ENCODE measurements at places on chromosomes 1 and 21.

DNA sequence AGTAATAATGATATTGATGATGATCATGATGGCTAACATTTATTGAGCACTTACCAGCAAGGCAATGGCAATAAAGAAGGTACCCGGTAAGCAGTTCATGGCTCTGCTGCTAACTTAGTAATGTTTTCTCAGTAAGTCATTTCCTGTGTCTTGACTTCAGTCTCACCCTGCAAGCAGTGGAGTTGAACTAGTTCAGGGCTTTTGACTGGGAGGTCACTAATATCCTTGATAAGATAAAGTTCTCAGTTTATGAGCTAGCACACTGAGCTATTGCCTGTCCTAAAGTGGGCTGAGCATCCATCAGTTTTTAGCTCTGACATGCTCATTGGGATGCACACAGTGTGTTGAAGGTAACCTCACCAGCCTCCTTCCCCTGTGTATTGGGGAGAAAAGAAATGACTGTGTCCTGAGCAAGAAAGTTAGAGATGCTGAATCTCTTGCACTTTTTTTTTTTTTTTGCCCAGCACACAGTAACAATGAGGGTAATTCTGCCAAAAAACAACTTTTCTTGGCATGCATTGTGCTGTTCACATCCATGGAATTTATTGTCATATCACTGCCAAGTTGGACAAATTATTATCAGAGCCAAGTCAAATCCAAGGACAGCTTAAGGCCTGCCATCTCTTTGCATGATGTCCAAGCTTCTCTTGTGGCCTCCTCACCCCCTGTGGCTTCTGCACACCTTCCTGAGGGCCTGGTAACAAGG, 55.5 kb upstream of the GADD45A start:
- peak; percentile 62 for DNase-seq

DNA sequence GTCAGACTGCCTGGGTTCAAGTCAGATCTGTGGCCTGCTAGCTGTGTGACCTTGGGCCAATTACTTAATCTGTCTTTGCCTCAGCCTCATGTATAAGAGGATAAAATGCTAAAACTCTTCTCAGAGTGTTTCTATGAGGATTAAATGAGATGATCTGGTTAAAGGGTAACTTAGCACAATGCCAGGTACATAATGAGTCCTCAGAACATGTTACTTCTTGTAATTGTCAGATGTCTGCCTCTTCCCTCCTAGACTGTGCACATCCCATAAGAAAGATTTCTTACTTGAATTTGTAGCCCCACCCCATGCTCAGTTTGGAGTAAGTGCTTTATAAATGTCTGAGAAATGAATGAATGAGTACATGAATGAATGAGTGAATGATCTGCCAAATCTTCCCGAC, 34.6 kb upstream of the HIVEP3 start:
- DNase-seq = peak; percentile 56

DNA sequence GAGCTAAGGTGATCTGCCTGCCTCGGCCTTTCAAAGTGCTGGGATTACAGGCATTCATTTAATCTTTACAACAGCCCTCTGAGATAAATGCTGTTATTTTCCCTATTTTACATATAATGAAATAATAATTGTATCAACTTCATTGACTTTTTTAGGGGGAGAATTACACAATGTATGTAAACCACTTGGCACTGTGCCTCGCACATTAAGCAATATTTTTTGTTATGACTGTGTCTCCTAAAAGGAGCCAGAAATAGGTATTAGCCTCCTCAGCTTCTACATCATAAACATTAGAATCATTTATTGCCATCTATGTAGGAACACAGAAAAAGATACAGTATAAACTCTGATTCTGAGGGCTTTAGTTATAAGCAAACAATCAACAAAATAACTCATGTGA, 1.1 kb upstream of the DNAJC28 start:
- DNase-seq = peak; percentile 29

DNA sequence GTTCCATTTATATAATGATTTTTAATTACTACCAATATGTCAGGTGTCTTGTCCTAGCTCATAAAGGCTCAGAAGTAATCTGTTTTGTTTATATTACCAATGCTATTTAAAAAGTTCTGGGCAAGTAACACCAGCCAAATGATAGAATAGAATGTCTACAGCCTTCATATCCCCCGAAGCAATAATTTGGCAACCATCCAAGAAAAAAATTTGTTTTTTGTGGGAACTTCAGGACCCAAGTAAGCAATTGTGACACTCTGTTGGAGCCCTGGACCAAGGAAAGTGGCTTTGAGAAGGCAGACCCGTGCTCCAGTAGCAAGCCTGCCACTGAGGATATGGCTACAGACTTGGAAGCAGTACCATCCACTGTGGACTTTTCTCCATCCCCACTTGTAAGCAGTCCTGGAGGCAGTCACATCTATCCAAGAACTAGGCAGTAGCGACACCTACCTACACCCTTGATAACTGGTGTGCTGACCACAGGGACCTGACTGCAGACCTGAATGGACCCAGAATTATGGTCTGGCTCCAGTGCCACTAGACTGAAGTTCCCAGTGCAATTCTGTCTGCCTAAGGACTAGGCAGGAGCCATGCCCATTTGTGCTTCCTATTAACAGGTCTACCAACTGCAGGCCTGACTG, 870.7 kb upstream of the ADGRL2 start:
- DNase-seq = no peak

DNA sequence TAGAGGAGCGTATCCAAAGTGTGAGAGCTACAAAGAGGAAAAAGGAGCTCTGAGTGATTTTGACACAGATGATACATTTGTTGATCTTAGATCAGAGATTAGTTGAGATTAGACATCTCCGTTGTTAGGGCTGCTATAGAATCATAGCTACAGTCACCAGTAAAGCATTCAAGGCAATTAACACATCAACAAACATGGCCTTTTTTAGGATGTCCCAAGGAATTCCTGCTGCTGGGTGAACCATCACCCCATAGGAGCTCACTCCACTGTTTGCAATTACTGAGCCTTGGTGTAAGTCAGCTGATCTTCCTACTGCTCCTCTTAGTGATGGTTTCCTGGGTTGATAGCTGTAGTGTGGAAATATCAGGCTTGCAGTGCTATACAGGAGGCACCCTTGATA, 6.7 kb upstream of the RSRP1 start:
- DNase-seq = peak; percentile 60

- peak; percentile 36 for DNase-seq
These were observed 31.2 kb upstream of the LAPTM5 start for GRCh38 chr1:30788580-30789387.

DNA sequence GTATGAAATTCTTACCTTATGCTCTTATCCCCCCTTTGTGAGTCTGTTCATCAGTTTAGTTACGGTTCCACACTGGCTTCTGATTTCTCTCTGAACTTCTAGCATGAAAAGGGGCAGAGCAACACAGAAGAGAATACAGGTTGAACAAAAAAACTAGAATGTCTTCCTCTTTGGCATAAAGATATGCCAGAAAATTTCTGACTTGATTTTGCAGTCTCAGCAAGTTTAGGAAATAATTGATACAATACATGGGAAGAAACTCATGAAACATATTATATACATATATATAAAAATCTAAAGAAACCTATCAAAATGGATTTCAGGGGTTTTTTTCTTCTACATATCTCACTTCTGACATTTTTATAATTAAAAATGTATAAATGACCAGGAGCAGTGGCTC, 27.0 kb downstream of the SH3GLB1 start:
- no peak for DNase-seq

GRCh38 chr1:204649721-204650521, 35.6 kb downstream of the LRRN2 start:
- DNase-seq = no peak

GRCh38 chr1:84298328-84298683, 3.2 kb upstream of the SAMD13 start:
- DNase-seq = peak; percentile 7

DNA sequence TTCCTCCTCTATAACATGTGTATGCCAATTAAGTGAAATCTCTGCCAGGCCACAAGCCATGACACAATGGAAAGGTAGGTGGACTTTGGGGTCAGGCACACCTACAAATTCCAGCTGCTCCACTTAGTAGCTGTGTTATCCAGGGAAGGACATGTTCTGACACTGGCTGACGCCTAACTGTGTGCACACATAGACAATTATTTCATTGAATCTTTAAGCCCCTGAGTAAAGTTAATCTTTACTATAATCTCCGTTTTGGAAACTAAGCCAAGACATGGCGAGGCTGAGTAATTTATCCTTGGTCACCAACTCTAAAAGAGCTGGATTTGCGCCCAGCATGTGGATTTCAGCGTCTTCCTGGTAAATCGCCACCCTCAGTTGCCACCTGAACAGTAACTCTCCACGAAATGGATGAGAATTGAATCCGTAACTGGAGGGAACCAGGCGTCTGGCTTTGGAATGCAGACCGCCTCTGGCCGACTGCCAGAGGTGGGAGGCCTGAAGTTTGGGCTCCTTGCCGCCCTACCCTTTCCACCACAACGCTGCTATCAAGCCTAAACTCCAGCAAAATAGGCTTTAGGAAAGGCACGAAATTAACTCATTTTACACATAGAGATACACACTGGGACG, 888 bp upstream of the SNRPE start:
- DNase-seq = peak; percentile 94
